K562 (cell line): ENCODE measurements at places on chromosomes 13 and 19. TPM values are rescaled to one million over a fixed set of nuclear protein-coding genes. Genes with fewer than 3 reads are reported as not detected.

DNA sequence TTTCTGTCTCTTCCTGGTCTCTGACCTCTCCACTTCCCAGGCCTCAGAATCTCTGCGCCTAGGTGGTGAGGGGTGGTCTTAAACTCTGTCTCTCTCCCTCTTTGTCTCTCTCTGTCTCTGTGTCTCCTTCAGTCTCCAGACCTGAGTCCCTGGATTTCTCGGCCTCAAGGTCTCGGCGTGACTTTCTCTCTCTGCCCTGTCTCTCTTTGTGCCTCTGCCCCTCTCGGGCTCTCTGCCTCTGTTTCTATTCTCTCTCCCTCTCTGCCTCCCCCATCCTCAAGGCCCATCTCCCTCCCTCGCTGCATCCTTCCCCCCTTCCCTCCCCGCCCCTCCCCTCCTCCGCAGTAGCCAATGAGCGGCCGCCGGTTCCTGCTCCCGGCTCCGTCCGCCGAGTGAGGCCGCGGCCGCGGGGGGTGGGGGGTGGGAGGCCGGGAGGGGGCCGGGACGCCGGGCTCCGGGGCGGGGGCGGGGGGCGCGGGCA, at the start of gene CACNG7:
Gene CACNG7, plus strand, starts transcription at position 344 of the 481 bp plus-strand sequence. CDS start 3,554 bp downstream, outside the sequence.
- no peak for DNase-seq

The ERICH6B gene
- not detected in 2 replicates for total RNA-seq

DNA sequence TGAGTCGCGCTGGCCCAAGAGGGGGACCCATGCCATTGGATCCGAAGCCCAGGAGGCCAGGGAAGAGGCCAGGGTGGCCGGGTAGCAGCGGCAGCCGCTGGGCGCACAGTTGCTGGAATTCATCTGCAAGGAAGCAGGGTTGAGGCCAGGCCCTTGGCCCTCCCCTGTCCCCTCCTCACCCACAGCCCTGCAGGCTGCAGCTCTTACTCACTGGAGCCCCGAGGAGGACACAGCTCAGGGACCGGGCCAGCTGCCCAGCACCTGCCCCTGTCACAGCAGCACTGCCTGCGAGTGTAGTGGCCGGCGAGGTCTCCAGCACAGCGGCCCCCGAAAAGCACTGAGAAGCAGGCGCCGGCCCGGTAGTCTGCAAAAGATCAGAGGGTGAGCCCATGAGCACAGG, 11.2 kb downstream of the FBN3 start:
- DNase-seq, result no peak

The LAIR1 gene
- 0.20 and 0.24 TPM in 2 replicates for total RNA-seq

The VSTM1 gene
- not detected in 2 replicates for total RNA-seq
